GM12892 (cell line): ENCODE measurements at places on chromosomes 4 and X.

- DNase-seq = no peak
Observed at GRCh38 chrX:134949271-134949670, 41.5 kb upstream of the SMIM10 start.

GRCh38 chr4:140955641-140956040 lies 177.6 kb downstream of the RNF150 start:
- no peak for DNase-seq

GRCh38 chr4:36244257-36245082 lies at the start of gene ARAP2:
Gene ARAP2, minus strand, starts transcription at chr4:36244514. Its CDS starts 15,028 bp downstream, at chr4:36229486.
- peak; percentile 60 for DNase-seq

DNA sequence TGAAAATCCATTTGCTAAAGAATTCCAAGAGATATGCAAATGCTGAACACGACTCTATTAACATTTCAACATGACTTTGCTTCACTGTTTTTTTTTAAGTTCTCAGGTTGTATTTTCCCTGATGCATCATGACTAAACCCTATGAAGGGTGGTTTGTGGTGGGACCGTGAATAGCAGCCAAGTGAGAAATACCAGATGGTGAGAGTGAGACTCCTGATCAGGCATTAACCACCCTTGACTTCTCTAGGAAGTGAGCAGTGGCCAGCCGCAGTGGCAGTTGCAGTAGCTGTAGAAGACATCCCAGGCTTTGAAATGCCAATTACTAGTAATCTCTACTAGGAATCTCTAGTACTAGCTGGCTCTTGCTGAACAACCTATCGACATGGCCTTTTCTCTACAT lies 383.4 kb downstream of the FAM133A start:
- DNase-seq = no peak

DNA sequence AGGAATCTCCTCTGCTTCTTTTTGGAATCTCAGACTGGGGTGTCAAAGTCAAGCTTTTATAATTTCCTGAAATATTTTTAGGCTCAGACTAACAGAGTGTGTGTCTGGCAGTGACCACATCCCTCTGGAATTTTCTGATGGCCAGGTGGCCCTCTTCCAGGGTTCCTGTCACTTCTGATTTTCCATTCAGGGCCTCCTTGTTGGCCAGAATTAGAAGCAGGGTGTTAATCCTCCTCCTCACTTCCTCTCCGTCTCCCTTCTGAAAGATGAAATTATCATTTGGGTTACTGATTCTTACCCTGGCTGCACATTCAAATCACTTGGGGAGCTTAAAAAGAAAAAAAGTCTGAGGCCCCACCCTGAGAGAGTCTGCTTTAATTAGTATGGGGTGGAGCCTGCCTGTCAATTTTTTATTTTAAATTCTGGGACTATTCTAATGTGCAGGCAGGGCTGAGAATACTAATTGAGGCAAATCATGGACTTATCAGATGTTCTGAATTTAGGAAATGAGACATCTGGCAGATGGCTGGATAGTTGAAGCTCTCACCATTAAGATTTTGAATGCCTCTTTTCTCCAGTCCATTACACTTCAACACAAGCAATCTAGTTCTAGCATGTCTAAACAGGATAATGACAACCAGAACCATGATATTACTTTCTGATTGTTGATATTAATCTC lies 43.2 kb downstream of the HAND2 start:
- DNase-seq = no peak

GRCh38 chr4:53512608-53513007 lies 78.7 kb downstream of the LNX1 start:
- no peak for DNase-seq

DNA sequence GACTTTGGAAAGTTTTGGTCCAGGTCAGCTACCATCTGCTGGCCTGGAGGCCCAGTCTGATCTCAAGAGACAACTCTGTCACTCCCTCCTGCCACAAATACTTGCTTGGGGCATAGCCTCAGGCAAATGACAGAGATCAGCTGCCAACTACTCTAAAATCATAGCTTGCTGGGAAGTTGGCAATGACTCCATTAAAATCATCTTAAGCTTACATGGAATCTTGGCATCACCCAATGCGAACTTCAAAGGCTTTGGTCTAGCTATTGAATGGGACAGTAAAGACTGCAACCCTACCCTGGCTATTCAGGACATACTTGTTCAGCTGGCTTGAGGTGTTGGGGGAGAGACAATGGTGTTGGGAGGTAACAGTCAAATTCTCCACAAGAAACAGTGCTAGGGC lies 7.0 kb upstream of the USO1 start:
- no peak for DNase-seq

DNA sequence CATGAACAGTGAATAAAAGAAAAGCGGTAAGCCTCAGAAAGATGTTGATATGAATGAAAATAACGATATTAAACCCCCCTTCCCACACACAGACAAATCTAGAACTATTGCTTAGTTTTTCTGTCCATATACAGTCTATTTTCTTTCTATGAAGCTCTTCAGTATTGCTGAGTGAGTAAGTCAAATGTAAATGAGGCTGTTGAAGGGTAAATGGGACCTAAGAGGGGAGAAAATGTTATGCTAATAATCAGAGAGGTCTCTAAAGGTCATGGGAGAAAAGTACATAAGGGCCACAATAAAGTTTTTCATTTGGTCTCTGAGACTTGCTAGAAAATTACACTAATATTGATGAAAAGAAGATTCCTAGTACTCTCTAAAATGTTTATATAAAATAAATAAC lies 56.2 kb downstream of the PABPC4L start:
- DNase-seq = no peak

DNA sequence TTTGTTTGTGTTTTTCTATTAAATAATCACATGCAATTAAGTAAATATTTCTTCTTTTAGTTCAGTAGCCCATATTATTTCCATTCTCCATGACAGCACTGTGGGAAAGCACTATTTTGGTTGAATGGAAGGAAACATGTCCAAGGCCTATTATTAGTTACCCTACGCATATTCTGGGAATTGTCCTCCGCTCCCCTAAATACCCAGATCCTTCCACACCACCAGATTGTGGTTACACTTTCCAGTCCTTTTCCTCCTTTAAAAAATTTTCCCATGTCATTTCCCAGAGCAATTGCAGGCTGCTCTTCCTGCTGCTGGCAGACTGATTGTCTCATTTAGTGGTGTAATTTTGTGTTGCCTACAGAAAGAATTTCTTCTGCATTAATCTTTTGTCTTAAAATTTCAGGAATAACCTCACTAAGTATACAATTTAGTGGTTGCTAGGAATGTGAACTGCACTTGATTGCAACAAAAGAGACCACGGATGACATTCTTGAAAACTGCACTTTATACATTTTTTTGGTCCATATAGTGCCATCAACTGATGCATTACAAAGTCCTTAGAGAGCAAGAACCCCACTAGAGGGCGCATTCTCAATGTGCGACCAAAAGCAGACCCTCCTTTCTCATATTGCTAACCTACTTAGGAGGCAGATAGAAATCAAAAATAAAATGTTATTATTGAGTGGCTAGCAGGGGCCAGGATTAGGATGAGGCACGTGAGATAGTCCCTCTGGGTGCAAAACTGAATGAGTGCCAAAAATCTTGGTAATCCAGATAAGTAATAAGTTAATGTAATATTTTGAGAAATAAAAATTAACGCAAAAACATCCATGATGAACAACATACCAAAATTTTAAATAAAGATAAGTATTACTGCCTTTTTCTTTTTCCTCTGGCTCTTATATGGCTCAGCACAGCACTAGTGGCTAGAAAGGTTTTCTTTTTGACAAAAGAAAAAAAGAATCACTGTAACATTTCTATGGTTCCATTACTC lies 98.8 kb upstream of the IQCM start:
- peak; percentile 2 for DNase-seq

- peak; percentile 30 for DNase-seq
Observed at GRCh38 chrX:16882702-16883486, 12.7 kb upstream of the RBBP7 start.

DNA sequence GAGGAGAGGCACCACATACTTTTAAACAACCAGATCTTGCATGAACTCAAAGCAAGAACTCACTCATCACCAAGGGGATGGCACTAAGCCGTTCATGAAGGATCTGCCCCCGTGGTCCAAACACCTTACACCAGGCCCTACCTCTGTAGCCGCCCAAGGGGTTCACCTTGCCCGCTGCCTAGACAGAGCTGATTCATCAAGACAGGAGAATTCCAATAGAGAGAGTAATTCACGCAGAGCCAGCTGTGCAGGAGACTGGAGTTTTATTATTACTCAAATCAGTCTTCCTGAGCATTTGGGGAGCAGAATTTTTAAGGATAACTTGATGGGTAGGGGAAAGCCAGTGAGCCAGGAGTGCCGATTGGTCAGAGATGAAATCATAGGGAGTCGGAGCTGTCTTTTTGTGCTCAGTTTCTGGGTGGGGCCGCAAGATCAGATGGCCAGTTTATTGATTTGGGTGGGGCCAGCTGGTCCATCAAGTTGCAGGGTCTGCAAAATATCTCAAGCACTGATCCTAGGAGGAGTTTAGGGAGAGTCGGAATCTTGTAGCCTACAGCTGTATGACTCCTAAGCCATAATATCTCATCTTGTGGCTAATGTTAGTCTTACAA lies 364.7 kb downstream of the PCDH7 start:
- DNase-seq = no peak

DNA sequence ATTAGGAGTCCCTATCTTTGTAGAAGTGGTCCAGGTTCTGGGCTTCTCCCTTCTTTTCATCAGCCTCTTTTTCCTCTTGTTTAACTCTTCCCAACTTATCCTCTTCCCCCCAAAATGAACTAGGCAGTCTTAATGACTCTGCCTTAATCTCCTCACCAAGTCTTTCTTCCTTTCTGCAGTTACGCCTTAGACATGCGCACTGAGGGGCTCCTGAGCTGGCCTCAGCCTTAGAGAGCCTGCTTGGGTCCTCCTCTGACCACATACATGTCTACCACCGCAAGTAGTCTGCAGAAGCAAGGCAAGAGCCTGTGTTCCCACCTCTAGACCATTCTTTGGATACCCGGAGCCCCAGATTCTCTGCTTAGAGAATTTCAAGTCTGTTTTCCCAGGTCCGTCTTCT lies 199.9 kb downstream of the MGST2 start:
- DNase-seq = no peak

- DNase-seq = no peak
Observed at GRCh38 chr4:67940506-67940905, 22.8 kb downstream of the TMPRSS11A start.

DNA sequence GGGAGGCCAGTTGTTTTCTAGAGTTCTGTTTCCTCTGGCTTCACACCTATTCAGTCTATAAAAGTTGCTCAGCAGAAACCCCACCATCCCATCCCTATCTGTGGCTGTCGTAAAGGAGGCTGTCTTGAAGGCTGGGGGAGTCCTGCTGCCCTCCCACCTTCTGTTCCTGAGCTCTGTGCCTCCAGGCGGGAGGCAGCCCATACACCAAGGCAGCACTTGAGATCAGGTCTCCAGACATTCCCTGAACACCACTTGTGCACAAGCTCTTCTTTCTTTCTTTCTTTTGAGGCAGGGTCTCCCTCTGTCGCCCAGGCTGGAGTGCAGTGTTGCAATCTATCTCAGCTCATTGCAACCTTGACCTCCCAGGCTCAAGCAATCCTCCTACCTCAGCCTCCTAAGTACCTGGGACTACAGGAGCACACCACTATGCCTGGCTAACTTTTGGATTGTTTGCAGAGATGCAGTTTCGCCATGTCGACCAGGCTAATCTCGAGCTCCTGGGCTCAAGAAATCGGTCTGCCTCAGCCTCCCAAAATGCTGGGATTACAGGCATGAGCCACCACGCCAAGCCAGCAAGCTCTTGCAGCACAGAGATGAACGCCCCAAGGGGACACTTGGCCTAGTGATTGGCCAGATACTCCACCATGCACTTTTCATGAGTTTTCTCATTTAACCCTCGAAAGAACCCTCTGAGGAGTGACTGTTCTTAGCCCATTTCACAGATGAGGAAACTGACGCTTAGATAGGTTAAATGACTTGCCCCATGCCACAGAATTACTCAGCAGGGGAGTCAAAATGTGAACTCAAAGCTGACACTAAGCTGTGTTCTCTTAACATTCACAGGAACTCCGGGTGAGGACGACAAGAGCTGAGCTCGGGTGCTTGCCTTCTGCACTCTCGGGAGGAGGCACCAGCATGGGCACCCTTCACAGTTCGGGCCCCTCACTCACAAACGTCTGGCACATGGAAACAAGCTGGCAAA lies 55.8 kb upstream of the ENPP6 start:
- no peak for DNase-seq

DNA sequence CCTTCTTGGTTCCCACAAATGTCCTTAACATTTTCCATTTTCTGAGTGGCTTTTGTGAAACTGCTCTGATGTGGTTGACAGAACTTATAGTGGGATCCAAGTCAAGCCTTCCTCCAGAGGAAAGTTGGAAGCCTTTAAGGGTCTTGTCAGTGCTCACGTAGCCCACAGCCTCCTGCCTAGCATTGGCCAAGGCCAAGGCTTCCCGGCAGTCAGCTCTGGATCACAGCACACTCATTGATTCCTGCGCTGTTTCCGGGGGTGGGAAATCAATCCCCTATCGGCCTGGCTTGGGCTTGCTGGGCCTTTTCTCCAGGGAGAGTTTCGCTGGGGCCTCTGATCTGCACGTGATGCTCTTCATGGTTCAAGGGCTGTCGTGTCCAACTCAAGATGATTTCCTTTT lies 76.1 kb downstream of the SLC9A6 start:
- no peak for DNase-seq

- no peak for DNase-seq
Observed at GRCh38 chrX:77742788-77743476, 43.1 kb downstream of the ATRX start.

- DNase-seq = peak; percentile 14
Observed at GRCh38 chrX:153647461-153648357, 706 bp downstream of the DUSP9 start.

DNA sequence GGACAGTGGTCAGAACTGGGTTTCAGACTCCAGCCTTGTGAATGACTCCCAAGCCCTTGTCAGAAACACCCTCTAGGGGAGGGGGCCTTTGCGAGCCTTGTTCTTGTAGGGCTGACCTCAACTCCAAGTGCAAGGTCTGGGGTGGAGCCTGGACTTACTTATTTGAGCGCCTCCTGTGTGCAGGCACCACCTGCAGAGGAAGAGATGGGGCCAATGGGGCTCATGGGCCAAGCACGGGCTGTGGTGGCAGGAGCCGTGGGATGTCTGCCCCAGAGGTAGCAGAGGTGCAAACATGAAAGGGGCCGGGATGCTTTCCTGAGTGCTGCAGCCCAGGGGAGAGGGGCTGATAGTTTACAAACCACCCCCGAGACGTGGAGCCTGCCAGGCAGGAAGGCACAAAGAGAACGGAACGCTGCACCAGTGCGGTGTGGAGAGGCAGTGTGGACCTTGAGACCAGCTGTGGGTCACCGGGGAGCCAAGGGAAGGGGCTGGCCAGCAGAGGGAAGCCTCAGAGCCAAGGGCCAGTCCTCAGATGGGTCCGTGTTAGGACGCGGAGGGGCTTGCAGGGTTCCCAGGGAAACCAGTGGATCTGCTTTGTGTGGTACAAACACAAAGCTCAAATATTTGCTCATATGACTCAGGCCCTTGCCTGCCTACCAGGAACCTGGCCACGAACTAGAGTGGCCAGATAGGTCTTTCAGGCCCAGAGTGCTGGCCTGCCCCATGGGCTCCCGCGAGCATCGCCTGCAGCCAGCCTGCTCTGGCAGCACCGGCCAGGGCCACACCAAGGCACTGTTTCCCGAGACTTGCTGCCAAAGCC lies 8.7 kb upstream of the TADA2B start:
- DNase-seq = no peak

GRCh38 chrX:261919-262352 lies 19.2 kb upstream of the PLCXD1 start:
- DNase-seq = no peak

- DNase-seq = peak; percentile 39
Observed at GRCh38 chrX:131802836-131803626, 220.1 kb upstream of the STK26 start.
